LHCN-M2 (cell line): ENCODE measurements at places on chromosomes 16 and 17. TPM values are rescaled to one million over a fixed set of nuclear protein-coding genes. Genes with fewer than 3 reads are reported as not detected.

Gene KRT14
- total RNA-seq: not detected in 2 replicates

Gene HBM
- total RNA-seq: not detected in 2 replicates

- DNase-seq: peak; percentile 54
Measured at GRCh38 chr17:27408891-27409290, 47.4 kb upstream of the KSR1 start.

Gene TOX3
- not detected in 2 replicates for total RNA-seq

Gene PSMD3
- 153 and 159 TPM in 2 replicates for total RNA-seq

Gene TNK1
- 0.06 TPM in 1 of 2 replicates, not detected in the other for total RNA-seq

Gene SMIM36
- total RNA-seq: not detected in 2 replicates

Gene MYH2
- total RNA-seq: 0.06 and 0.11 TPM in 2 replicates

DNA sequence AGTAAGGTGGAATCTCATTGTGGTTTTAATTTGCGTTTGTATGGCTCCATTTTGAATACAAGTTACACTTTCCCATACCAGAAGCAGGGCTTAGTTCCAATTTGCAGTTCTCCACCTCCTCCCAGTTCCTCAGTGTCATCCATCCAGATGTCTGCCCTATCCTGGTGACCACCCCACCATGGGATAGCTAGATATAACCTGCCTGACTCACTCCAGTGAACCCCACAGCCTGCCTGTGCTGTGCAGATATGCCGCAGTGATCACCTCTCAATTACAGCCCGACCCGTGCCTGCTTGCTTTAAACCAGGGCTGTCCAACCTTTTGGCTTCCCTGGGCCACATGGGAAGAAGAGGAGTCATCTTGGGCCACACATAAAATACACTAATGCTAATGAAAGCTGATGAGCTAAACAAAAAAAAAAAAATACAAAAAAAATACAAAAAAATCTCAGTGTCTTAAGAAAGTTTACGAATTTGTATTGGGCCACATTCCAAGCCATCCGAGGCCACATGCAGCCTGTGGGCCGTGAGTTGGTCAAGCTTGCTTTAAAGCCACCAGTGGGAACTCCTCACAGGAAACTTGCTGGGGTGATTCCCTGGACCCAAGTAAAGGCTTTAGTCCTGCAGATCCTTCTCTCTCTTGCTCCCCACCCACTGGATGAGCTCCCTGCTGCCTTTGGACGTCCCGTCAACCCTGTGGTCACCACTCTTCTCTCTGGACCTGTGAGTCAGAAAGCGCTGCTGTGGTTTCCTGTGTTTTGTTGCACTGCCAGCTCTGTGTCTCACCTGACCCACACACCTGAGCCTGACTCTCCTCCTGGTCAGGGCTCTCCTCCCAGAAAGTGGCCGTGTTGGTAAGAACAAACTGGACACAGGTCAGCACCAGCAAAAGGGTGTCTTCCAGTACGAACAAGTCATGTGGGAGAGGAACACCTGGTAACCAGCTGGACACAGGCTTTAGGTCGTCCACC lies 83.0 kb downstream of the EMP2 start:
- DNase-seq: no peak

Gene GAS2L2
- not detected in 2 replicates for total RNA-seq

DNA sequence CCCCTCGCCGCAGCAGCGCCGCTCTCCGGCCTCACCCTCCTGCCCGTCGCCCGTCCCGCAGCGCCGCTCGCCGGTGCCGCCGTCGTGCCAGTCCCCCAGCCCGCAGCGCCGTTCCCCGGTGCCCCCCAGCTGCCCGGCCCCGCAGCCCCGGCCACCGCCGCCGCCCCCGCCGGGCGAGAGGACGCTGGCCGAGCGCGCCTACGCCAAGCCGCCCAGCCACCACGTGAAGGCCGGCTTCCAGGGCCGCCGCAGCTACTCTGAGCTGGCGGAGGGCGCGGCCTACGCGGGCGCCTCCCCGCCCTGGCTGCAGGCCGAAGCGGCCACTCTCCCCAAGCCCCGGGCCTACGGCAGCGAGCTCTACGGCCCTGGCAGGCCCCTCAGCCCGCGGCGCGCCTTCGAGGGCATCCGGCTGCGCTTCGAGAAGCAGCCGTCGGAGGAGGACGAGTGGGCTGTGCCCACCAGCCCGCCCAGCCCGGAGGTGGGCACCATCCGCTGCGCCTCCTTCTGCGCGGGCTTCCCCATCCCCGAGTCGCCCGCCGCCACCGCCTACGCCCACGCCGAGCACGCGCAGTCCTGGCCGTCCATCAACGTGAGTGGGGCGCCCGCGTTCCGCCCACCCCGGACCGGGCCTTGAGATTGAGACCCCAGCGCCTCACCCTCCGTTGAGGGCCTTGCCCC lies 15.0 kb downstream of the TBKBP1 start:
- DNase-seq: no peak

Gene CASKIN1
- total RNA-seq: 0.06 and 0.29 TPM in 2 replicates

Gene HASPIN
- 14.7 and 17.0 TPM in 2 replicates for total RNA-seq

- no peak for DNase-seq
Measured at GRCh38 chr16:85569615-85570212, 43.4 kb upstream of the GSE1 start.

GRCh38 chr17:50045154-50045553 lies 10.8 kb upstream of the ITGA3 start:
- DNase-seq: no peak

Gene MT1F
- total RNA-seq: not detected in 2 replicates

Gene C16orf86
- 4.6 and 6.3 TPM in 2 replicates for total RNA-seq

Gene RRAD
- 1.1 and 1.7 TPM in 2 replicates for total RNA-seq

DNA sequence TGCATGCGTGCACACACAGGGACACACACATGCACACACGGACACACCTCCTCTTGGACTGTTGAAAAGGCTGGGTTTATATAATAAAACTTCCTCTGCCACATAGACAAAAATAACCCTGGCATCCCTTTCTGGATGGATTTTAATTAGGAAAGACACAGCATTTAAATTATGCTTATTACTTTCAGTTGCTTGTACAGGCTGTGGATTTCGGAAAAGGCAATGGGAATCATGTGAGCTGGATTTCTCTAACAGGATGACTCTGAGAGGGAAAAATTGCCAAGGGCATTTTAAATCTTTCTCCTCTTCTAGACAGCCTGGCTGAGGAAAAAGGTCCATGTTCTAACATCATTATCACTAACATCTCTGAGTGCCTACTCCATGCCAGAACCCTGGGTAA lies 75.9 kb downstream of the HLF start:
- DNase-seq: no peak

DNA sequence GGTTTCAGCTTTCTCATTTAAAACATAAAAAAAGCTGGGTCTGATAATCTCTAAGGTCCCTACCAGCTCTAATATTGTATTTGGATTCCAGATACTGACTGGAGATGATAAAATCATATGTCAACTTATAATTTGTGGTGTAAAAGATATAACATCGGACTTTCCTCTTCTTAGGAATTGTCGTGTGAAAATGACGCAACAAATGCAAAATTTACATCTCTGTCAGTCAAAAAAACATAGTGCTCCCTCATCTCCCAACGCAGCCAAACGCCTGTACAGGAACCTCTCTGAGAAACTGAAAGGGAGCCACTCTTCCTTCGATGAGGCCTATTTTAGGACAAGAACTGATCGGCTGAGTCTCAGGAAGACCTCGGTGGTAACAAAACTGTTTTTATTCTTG lies 197.3 kb downstream of the ANKFN1 start:
- no peak for DNase-seq

Gene GNG13
- not detected in 2 replicates for total RNA-seq

DNA sequence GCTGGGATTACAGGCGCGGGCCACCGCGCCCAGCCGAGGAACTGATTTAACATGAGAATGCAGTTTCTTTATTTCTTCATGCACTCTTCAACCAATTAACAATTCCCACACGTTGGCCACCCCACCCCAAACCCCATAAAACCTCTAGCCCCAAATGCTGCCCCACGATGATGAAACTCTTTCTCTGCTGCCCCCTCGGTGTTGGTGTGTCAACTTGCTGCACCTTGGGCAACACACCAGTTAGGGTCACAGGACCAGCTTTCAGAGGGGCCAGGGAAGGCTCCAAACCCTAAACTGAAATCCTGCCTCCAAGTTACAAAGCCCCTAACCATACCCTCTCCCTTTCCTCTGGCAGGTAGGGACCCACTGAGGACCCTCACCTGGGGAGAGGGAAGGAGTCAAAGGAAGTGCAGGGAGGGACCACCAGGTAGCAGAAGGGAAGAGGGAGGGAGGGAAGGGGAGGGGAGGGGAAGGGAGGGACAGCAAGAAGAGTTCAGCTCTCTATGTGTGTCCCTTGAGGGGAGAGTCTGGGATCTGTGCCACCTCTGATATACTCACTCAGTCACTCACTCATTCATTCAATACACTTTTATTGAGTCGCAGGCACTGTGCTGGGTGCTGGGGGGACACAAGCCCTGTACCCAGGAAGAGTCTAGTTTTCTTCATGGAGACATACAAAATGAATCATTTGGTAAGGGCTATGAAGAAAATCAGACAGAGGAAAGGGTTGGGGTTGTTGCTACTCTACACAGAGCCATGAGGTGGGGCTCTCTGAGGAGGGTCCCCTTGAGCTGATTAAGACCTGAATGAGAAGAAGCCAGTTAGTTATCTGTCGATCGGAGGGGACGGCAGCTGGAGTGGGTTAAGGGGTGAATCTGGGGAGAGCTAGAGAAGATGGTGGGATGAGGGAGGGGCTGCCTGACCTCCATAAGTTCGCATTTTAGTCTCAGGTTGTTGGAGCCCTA lies 3.9 kb downstream of the PLXDC1 start:
- no peak for DNase-seq

DNA sequence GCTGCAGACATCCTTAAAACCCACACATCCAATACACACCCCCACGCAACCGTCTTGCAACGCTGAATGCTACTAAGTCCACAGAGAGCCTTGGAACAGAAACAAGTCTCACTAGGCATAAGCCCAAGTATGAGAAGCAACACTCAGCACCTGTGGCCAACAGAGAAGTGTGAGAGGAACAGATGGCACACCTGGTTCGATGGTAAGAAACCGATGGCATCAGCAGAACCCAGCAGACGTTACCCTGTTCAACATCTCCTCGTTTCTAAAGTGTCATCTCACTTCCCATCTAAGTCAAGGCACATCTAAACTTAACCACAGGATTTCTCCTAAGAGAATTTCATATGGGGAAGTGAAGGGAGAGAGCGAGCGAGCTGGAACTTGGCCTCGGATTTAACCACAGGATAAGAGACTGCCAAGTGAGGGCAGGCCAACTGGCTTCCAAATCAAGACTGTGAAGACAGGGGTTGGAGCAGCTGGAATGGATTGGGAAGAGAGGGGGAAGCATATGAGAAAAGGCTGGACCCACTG lies 41.0 kb downstream of the NXPH3 start:
- peak; percentile 18 for DNase-seq

Gene KIAA0513
- 11.4 and 12.8 TPM in 2 replicates for total RNA-seq

DNA sequence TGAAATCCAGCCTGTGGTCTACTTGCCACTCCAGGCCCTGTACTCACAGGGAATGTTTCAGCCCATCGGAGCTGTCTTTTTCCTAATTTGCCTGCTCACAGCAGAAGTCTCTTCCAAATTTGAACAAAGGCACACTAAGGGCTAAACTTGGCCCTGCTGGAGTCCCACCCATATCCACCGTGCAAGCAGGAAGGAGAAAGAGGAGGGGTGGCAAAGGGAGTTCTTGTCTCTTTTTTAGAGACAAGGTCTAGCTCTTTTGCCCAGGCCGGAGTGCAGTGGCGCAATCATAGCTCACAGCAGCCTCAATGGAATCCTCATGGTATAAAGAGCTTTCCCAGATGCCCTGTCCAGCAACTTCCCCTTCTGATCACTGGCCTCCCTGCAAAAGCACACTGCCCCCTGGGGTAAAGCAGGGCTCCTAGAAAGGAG lies 2.7 kb upstream of the PRM1 start:
- DNase-seq: no peak

Gene CBFA2T3
- total RNA-seq: not detected in 2 replicates

GRCh38 chr16:20897253-20897897 lies 2.8 kb downstream of the DCUN1D3 start:
- peak; percentile 78 for DNase-seq

DNA sequence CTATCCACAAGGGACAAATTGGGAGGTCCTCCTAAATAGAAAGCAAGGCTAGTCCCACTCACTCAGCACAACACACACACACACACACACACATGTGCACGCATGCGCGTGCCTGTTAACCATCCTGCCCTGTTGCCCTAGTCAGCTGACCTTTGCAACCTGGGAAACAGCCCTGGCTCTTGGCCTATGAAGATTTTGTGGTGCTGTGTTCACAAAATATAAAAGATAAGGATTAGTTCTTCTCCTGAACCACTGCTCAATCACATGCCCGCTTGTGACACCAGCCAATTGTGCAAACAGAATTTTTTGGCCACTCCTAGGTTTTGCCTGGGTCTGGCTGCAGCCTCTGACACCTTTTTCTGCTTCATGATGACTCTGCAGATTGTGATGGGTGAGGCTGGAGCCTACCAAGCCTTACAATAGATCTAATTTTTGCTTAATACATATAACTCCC lies 3.3 kb upstream of the CES1 start:
- no peak for DNase-seq

DNA sequence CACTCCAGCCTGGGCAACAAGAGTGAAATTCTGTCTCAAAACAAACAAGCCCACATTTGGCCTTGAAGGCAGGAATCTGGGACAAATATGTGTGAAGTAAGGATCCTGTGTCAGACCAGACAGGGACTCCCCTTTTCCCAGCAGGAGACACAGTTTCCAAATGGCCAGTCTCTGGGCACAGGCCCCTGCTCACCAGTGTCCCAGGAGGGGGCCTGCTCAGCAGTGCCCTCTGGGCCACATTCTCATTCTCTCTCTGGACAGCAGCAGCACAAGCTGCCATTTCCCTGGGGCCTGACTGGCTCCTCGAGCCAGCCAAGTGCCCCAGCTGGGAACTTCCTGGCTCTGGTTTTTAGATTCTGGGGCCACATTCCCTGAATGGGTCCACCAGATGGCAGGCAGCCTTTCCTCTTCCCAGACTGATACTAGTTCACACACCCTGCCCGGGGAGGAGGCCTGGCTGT lies 11.7 kb upstream of the MNT start:
- peak; percentile 61 for DNase-seq

GRCh38 chr17:7046127-7046724 lies 2.3 kb upstream of the SLC16A11 start:
- no peak for DNase-seq

GRCh38 chr17:12514596-12514995 lies 151.1 kb upstream of the MYOCD start:
- DNase-seq: no peak

DNA sequence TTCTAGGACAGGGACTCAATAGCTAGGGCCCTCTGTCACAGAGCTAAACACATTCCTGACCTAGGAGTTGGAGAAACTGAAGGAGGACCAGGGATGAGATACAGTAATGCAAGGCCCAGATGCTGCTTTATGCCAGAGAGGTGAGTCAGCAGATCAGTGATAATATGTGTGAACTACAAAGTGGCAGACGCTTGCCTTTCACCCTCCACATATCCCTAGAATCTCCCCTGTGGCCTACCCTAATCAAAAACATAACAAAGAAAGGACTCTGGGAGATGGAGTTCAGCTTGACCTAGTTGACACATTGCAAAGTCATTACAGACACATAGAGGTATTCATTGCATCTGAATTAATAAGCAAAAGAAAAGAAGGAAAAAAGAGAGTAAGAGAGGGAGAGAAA lies 417.6 kb upstream of the DYNLRB2 start:
- no peak for DNase-seq
